ENCODE measurements at places on chromosomes 1 and 21.
A peak's percentile ranks its signal among the peaks of the same experiment; 100 is the strongest.

DNA sequence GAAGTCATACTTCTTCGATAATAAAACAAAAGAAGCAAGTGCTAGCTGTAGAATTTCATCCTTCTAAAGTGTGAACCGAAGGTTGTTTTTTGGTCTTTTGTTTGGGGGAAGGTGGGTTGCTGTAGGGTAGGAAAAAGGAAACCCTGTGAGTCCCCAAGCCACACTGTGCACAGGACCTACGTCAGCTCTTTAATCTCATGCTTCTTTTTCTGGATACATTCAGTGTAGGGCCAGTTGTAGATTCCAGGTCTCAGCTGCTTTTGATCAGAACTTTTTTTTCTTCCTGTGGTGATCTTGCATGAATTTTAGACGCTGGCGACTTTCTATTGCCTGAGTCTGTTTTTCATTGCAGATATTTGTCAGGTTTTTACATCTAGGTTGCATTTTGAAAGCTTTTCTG lies 40.2 kb downstream of the BCL9 start:
- no peak for ATAC-seq

DNA sequence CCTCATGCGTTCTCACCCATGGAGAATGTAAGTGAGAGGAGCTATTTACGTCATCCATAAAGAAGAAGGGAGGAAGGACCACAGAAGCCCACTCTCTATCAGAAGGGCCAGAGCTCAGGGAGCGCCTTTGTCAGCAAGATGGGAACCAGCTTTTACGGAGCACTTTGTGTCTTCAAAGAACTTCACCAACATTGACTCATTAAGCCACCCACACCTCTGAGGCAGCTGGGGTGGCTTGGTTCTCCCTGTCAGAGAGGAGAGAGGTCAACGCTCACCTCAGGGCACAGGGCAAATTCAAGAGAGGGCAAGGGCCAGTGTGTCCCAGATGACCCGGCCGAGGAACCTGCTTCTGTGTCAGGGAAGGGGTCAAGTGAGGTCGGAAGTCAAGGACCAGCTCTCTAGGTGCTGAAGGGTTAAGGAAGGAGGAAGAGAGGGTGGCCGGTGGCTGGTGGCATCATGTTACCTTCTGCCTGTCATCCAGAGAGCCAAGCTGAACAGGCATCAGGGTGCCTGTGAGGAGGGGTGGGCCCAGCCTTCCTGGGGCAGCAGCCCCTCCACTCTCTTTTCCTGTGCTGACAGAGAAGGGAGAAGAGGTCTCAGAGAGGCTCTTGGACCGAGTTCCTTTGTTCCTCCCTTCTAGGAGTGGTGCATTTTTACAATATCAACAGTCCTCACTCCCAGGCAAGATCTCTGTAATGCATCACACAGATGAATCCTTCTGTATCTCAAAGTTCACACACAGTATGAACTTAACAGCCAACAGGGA lies 109.0 kb downstream of the ETS2 start:
- ATAC-seq, result no peak

DNA sequence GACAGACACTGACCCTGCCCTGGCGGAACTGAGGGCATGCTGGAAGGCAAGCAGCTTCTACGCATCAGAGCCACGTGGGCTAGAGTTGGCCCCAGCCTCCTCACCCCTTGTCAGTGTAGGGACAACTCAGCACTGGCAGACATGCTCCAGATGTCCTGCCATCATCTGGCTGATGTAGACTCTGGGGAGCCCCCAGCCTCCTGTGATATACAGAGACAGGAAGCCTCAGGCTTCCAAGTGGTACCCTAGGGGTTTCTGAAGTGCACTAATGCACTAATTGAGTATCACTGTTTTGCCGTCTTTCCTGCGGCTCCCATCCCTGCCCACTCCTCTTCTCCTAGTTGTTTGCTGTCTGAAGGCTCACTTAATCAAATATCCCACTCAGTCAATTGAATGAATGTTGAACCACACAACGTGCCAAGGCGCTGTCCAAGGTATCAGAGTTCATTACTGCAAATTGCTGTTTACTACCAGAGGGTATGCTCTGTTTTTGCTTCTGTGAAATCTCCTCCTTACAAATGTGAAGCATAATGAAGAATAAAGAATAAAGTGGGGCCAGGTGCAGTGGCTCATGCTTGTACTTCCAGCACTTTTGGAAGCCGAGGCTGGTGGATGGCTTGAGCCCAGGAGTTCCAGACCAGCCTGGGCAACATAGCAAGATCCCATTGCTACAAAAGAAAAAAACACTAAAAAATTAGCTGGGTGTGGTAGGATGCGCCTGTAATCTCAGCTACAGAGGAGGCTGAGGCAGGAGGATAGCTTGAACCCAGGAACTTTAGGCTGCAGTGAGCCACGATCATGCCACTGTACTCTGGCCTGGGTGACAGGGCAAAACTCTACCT lies 76.4 kb upstream of the ZBTB18 start:
- peak; percentile 20 for ATAC-seq

DNA sequence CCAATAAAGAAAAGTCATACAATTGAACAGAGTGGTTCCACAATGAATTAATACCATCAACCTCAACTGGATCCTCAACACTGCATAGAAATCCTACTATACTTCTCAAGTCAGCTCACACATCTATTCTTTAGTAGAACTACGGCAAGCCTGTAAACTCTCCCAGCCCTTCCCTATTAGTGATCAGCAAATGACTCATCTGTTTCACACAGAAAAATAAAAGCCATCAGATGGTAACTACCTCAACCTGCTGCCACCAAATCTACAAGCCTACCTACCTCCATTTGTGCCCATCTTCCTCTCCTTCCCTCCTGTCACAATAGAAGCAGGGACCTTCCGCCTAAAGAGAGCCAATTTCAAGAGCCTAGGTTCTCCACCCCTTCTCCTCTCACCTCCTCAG lies 63.6 kb downstream of the DMAP1 start:
- peak; percentile 45 for ATAC-seq

- ATAC-seq, result no peak
Measured at GRCh38 chr1:6158181-6158580, 21.9 kb downstream of the CHD5 start.

DNA sequence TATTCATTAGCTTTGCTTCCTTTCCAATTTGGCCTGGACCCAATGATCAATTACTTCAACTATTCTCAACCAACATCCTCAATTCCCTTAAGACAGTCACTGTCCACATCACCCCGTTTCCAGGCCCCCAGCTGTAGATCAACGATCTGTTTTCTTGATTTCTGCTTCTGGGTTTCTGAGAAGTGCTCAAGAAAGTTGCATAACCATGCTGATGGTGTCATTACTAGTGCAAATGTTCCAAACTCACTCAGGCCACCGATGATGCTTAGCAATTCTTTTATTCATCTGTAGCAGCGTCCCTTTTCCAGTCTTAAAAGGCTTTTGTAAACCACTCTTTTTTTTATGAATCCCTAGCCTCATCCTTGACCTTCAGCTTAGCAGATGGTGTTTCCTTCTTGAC lies 155.8 kb upstream of the PTGFR start:
- ATAC-seq, result no peak

GRCh38 chr1:31548534-31548906 lies 27.8 kb upstream of the TINAGL1 start:
- peak; percentile 24 for ATAC-seq

DNA sequence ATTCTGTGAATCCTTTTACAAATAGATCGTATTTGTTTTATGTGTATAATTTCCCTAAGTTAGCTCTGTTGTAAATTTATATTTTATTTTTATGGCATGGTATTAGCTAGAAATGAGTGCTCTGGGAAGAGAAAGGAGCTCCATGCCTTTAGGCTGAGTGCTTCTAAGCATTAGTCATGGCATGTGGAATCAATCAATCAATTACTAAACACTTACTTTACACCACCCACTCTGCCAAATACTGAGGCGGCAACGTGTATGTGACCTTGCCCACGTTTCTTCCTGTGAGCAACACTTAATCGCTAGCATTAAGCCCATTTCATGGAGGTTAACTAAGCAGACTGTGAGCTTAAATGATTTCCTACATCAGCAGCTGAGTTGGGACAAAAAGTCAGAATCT lies 7.2 kb upstream of the BECN2 start:
- peak; percentile 62 for ATAC-seq

GRCh38 chr21:37435120-37435519 lies 68.5 kb downstream of the DYRK1A start:
- ATAC-seq, result peak; percentile 100

DNA sequence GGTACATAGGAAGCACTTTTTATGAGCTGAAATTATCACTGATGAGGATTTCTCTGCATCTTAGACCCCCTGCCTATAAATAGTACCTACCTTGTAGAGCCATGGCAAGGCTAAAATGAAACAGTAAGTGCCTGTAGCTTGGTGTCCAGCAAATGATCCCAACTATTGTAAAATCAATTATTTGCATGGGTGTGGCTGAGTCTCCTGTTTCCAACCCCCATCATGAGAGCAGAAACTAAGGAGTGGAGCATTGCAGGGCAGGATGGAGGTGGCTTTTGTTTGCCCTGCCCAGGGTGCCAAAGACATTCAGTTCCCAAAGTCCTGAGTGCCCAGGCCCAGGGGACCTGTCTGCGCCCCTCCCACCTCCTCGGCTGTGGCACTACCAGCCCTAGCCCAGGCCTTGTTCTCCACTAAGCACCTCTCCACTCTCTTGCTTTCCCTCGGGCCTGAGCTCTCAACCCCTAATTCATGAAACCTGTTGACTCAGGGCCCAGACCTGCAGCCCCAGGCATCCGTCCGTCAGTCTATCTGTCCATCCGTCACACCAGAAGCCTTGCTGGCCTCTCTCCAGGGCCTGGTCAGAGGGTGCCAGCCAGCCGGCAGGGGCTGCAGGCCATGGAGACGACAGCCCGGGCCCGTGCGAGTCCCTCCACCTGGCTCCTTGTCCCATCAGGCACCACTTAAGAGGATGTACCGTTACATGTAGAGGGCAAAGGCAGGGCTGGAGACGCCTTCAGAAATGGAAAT lies 39.6 kb downstream of the PAX7 start:
- no peak for ATAC-seq

- no peak for ATAC-seq
Measured at GRCh38 chr21:27643326-27643725, 676.4 kb upstream of the ADAMTS5 start.

DNA sequence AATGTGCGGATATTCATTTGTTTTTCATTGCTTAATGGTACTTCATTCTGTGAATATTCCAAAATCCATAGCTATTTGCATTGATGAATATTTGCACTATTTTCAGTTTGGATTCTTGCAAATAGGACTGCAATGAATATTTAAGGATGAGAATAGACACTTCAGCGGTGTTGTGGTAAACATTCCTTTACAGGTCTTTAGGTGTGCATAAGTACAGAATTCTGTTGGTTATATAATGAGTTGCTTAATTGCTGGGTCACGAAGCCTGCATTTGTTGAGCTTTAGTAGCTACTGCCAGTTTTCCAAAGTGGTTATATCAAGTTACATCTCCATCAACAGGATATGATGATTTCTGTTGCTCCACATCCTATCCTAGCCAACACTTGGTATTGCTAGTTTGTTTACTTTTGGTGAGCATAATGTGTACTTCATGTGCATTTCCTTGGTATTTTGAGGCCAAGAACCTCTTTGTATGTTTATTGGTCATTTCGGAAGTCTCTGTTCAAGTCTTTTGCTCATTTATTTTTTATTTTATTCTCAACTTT lies 64.2 kb upstream of the CYYR1 start:
- ATAC-seq, result peak; percentile 91

GRCh38 chr21:38433471-38433870 lies 64.8 kb downstream of the ERG start:
- no peak for ATAC-seq

DNA sequence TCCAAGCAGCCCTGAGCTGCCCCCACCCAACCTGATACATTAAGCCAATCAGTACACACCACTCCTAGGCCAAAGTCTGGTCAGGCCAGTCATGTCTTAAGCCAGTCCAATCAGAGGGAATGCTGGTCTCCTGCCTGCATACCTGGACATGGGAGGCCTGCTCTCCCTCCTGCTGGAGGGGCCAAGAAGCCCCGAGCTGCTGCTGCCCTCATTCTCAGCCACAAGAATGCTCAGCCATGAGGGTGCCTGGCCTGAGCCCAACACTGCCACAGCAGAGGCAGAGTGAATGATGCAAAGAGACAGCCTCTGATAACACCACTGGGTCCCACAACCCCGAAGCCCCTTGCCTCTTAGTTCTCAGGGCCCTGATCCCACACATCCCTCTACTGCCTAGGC lies 23.0 kb downstream of the CHD5 start:
- no peak for ATAC-seq

- no peak for ATAC-seq
Measured at GRCh38 chr1:231748760-231749415, 122.3 kb downstream of the DISC1 start.

DNA sequence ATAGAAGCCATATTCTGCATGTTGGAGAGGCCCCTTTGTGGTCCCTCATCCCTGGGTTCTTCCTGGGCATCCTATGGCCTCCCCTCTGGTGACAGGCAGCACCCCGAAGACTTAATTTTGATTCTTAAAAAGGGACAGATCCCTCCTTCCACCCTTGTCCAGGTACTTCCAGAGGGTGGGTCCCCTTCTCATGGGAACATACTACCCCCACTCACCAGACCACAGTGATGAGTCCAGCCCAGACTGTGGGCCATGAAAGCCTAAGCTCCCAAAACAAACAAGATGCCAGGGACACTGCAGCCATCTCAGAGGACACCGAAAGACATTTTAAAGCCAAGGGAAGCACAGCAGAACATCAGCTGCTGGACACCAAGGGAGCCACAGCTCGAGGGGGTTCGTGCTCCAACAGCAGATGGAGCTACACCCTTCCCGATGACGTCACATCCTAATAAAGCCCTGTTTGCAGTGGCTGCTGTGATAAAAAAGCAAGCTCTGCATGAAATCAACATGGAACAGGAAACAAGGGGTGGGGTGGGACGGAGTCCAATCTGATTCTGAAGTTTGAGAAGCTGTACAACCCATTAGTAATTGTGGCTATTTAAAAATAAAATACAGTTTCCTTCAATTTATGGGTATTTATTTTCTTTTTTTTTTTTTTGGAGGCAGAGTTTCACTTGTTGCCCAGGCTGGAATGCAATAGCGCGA lies 32.4 kb downstream of the GNB1 start:
- ATAC-seq, result peak; percentile 70

DNA sequence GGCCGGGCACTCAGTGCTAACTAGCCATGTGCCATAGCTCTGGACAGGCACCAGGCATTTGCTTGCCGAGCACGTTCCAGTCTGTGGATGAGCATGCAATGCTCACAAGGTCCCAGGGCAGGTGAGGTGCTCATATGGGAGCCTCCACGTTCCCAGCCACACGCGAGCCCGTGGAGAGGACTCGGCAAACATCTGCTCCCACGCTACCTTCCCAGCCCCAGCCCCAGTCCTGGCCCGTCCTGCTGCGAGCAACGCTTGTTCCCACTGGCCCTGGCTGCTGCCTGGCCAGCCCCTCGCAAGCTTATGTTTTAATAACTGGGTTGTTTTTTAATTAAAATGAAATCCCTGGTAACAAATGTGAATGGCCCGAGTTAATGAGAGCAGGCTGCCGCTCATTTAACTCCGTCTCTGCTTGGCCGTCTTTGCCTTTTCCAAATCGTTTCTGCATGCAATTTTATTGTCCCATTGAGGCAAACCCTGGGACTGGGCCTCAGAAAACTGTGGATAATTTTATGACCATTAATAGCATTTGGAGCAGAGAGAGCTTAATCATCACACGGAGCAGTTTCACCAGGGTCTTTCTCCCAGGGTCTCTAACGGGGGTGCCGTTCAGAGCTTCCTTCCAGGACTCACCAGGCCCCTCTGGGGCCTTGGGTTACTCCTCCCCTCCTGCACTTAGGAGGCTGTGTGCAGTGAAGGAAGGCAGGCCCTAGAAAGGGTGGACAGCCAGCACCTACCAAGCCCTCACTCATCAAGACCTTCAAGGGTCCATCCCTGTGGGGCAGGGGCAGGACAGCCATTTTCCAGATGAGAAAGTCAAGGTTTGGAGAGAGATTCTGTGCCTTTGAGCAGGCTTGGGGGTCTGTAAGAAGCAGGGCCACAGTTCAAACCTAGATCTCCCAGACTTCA lies 136.8 kb downstream of the GLIS1 start:
- peak; percentile 47 for ATAC-seq

Data from motor neuron (in vitro differentiated cells).